ENCODE measurements at places on chromosomes 4 and X.

DNA sequence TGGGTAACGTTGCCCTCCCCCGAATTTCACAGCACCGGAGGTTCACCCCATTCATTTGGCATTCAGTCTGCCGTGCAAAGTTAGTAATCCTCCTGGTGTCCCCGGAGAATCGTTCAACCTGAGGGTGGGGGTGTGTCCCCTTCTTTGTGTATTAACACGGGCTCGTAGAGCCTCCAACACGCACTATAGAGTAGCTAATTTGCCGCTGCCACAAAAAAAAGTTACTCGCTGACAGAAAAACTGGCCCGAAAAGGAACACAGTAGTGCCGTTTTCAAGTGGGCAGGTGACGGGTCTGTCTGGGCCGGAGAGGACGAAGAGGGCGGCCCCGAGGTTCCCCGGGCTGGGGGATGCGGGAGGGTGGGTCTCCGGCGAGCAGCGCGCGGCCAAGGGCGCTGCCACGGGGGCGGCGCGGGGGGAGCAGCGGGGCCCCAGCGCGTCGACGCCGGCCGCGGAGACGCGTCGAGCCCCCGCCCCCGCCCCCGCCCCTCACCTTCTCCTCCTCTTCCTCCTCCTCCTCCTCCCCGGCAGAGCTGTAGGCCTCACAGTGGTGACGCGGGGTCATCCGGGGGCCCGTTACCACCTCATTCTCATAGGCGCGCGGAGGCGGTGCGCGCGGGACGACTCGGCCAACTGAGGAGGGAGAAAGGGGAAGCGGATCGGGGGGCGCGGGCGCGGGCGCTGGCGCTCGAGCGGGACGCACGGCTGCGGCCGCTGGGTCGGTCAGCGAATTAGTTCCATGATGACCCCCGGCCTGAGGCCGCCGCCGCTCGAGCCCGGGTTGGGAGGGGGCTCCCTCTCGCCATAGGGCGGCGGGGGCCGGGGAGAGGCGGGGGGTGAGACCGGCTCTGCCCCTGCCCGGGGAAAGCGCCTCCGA, 571 bp downstream of the CCNI start:
- peak; percentile 40 for DNase-seq

DNA sequence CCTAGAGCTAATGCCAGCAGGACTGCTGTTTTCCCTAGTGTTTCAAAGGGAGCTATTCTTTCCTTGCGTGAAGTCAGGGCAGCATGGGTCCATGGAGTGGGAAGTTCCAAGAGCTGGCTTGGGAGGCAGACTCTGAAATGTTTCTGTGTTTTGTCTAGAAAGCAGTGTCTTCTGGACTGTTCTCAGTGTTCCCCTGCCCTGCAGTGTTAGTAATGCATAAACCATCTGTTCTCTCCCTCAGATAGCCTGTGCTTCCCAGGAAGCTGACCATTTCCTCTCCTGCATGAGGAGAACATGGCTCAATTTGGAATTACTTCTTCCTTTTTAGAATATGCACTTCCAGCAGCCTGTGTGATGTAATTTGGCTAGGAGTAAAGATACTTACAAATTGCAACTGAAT, 116.7 kb upstream of the CXCL13 start:
- no peak for DNase-seq

GRCh38 chr4:177281351-177281909, 28.2 kb upstream of the NEIL3 start:
- no peak for DNase-seq

GRCh38 chrX:79080141-79080540, 64.3 kb upstream of the GPR174 start:
- no peak for DNase-seq

GRCh38 chr4:504076-504475, 5.1 kb downstream of the PIGG start:
- DNase-seq: no peak

- peak; percentile 10 for DNase-seq
These were observed 30.1 kb downstream of the TEX13A start for GRCh38 chrX:105190252-105190853.

- peak; percentile 24 for DNase-seq
These were observed 53.8 kb upstream of the OTUD4 start for GRCh38 chr4:145234091-145234706.

GRCh38 chrX:119292445-119292844, 56.4 kb downstream of the PGRMC1 start:
- no peak for DNase-seq

Measured in GM04504 (cell line).